ENCODE measurements at places on chromosomes 11 and 22. TPM values are rescaled to one million over a fixed set of nuclear protein-coding genes. Genes with fewer than 3 reads are reported as not detected.

GRCh38 chr11:69066122-69067112, 17.7 kb downstream of the TPCN2 start:
- no peak for DNase-seq

GRCh38 chr11:132055296-132055695, 684.9 kb downstream of the NTM start:
- no peak for DNase-seq

Gene SLC22A6
- not detected for total RNA-seq

Gene BTBD18
- not detected for total RNA-seq

Gene OR8D1
- total RNA-seq: not detected

All from urinary bladder (tissue), 4 donors.